ENCODE measurements at places on chromosomes 4 and X.

DNA sequence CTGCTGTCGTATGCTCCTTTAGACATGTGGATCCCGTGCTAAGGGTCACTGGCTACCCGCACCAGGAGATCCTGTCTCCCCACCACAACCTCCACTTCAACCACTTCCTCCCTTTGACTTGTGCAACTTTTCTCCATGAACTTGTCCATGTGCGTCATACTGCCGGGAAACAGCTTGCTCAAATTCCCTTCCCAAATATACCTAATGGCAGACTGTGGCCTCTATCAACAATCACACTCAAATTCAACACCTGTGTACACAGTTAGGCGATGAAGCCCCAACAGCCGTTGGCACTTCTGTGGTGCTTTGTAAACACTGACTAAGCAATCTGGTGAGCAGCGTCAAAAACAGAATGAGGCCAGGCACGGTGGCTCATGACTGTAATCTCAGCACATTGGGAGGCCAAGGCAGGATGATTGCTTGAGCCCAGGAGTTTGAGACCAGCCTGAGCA is 49.5 kb downstream of the CD99L2 start:
- no peak for DNase-seq

DNA sequence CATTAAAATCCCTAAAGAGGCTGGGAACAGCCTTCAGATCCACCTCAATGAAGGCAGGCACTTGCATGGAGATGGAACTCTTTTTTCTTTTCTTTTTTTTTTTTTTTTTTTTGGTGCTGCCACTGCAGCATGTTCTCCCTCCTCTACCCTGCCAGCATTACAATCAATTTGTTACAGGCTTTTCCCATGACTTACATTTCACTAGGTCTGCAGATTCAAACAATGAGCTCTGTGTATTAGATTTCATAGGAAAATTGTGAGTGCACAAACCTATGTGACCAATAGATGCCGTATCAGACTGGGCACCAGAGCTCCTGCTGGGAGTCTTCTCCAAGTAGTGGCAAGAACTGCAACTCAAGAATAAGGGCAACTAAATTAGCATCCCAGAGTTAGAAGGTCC is 63.8 kb upstream of the GABRQ start:
- no peak for DNase-seq

DNA sequence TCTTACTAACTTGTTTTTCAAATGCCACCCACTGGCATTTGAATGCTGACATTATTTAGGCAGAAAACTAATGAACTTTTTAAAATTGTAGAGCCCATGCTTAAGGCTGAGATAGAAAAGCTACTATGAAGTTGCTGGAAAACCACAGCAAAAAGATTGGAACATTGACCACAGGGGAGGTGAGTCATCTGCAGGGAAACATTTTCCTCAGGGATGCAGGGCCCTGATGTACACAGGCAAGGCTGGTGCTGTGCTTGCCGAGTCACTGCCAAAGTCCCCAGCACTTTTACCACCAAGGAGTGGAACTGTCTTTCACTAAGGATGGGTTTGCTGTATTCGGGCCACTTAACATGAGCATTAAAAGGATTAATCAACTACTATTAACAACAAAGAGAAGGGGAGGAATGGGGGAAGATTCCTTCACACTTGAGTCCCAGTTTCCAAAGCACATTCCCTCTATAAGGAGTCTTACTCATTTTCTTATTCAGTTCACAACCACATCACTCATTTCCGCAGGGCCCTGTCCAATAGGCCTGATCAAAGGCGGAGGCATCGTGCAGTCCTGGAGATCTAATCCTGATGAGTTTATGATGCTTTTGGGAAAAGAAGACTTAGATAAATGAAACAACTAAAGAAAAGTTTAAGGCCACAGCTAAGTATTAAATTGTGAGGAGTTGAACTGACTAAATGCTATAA is 202.9 kb upstream of the NPY2R start:
- DNase-seq = no peak

DNA sequence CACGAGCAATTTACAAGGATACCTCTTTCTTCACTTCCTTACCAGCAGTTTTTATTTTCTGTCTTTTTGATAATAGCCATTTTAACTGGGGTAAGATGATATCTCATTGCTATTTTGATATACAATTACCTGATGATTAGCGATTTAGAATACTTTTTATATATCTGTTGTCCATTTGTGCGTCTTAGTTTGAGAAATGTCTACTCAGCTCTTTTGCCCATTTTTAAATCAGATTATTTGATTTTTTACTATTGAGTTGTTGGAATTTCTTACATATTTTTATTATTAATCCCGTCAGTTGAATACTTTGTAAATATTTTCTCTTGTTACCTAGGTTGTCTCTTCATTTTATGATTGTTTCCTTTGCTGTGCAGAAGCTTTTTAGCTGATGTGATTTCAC is 1.5 kb upstream of the SPIN2A start:
- DNase-seq = no peak

- DNase-seq = no peak
Measured at GRCh38 chr4:59339631-59340030, 1860.5 kb upstream of the ADGRL3 start.

GRCh38 chr4:153933915-153934687 is 145.2 kb upstream of the SFRP2 start:
- DNase-seq = no peak

GRCh38 chrX:119459181-119459580 is 9.1 kb upstream of the SLC25A5 start:
- DNase-seq = no peak

DNA sequence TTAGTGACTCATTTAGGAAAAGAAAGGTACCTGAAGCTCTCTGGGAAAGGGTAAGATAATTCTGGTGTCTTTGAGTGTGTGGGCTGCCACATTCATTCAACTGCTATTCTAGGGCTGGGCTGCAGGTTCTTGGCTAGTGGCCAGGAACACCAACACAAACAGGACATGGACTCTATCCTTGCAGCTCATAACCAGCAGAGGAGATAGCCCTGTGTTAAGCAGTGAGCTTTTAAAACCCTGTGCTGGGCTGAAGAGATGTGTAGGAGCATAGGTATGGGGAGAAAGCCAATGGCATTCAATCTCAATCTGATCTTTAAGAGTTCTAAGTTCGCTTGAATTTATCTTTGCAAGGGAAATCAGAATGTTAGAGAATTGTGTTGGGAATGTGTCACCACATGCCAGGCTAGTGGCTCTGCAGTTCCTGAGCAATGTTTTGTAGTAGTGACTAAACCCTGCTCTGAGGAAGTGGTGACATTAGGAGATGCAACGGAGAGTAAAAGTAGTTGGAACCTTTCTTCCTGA is 39.2 kb downstream of the SGMS2 start:
- DNase-seq = no peak

- DNase-seq = no peak
Measured at GRCh38 chr4:173301518-173302201, 32.5 kb downstream of the HMGB2 start.

- DNase-seq = no peak
Measured at GRCh38 chrX:68693481-68694434, 46.3 kb downstream of the STARD8 start.

- DNase-seq = no peak
Measured at GRCh38 chrX:21408307-21408706, 34.1 kb downstream of the CNKSR2 start.

DNA sequence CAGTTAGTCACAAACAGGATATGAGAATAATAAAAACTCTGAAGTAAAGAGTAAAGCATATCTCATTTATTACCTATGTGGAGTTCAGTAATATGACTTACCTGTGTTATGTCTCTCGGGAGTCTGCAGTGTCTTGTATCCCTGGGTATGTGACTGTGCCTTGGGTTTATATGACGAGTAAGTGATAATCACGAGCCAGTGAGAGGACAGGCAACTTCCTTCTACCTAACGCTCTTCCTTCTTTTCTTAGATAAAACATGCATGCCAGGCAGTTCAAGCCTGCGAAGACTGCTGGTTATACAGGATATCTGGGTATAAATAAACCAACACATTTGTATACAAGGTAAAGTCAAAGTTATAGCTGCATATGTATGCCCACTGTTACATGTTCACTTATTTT is at the start of gene HPGDS:
Gene HPGDS, minus strand, starts transcription at position 143 of the 400 bp plus-strand sequence. CDS start 8,207 bp downstream, outside the sequence.
- DNase-seq = no peak

DNA sequence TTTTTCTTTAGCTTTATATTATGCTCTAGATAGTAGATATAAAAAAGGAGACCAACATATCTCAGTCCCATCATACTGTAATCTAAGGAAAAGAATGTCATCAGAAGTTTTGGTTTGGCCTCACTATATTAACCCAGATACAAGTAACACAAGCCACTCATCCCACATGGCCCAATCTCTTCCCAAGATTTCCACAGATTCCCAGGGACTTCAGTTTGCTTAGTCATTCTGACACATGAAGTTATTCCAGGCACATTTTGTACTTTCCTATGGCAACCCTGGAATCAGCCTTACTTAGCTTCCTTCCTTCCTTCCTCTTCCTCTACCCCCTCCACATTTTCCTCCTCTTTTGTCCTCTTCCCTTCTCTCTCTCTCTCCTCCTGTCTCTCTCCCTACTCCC is 21.7 kb upstream of the DCLK2 start:
- DNase-seq = no peak

DNA sequence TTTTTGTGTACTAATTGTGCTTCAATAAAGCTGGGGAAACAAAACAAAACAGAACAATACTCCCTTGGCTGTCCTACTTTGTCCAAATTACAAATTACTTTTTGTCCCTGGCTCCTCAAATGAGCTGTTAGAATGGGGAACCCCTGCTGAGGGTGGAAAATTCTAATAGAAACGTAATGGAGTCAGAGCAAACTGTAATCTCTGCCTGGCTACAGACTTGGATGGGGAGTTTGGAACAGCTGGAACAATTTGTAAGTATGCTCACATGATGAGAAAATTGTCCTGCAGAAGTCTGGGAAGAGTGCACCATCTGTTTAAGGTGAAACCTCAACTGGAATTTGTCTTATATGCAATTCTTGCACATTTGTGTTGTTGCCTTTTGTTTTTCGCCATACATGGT is 364.4 kb upstream of the CLNK start:
- DNase-seq = no peak

GRCh38 chr4:102263024-102263787 is 82.1 kb downstream of the SLC39A8 start:
- DNase-seq = no peak

DNA sequence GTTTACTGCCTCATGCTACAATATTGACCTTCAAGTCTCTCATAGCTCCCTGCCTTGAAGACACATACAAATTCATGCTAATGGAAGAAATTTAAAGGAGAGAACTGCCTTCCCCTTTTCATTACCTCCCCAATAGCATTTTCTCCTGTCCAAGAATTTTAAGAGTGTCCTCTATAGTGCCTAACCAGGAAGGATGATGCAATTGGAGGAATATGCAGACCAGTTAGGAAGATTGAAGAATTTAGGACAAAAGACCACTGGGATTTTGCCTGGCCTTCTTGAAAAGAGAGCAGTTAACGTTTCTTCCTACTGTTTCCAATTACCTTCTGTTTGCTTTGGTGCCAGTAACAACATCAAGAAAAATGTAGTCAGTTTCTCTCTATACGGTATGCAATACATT is 443.9 kb downstream of the INPP4B start:
- no peak for DNase-seq

DNA sequence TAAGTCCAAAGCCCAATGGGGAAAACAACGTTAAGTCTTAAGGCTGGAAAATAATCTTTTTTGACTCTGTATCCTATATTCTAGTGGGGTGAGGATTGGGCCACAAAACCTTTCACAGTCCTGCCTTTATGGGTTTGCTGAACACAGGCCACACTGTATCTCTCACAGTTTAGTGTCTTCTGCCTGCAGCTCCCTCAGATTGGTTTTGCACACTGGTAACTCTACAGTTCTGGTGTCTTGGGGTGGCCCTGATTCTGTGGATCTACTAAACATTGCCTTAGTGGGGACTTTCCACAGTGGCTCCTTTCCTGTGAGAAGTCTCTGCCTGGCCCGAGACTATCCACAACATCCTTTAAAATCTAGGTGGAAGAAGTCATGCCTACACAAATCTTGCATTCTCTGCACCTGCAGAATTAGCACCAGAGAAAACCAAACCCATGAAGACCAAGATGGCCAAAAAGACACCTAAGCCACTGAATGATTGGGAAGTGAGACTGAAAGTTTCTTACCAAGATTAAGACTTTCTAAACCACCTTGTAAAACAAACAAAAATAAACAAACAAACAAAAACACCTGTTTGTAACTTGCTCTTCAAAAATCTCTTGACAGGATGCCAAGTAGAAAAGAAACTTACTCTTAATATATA is 150.4 kb upstream of the PCDH10 start:
- no peak for DNase-seq
